AG20443 (cell line): ENCODE measurements at places on chromosomes 11 and 22.

DNA sequence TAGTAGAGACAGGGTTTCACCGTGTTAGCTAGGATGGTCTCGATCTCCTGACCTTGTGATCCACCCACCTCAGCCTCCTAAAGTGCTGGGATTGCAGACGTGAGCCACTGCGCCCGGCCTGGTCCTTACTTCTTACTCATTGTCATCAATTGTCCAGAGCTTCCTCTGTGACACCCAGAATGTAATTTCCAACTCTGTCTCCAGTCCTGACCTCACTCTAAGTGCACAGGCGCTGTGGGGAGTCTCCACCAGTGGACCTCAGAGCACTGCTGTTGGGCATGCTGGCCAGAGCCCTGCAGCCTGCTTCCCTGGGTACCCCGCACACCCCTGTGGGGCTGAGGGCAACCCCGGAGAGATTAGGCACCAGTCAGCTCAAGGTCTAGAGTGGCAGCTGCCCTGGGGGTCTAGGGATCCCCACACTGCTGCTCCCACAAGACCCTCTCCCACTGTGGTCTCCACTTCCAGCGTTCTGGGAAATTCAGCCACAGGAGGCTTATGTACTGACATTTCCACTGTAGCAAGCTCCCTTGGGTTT, 1140.3 kb downstream of the TBC1D22A start:
- no peak for DNase-seq

- no peak for DNase-seq
Observed at GRCh38 chr11:115159207-115159606, 345.0 kb downstream of the CADM1 start.

GRCh38 chr11:44862558-44863101, 88.1 kb downstream of the TP53I11 start:
- no peak for DNase-seq

DNA sequence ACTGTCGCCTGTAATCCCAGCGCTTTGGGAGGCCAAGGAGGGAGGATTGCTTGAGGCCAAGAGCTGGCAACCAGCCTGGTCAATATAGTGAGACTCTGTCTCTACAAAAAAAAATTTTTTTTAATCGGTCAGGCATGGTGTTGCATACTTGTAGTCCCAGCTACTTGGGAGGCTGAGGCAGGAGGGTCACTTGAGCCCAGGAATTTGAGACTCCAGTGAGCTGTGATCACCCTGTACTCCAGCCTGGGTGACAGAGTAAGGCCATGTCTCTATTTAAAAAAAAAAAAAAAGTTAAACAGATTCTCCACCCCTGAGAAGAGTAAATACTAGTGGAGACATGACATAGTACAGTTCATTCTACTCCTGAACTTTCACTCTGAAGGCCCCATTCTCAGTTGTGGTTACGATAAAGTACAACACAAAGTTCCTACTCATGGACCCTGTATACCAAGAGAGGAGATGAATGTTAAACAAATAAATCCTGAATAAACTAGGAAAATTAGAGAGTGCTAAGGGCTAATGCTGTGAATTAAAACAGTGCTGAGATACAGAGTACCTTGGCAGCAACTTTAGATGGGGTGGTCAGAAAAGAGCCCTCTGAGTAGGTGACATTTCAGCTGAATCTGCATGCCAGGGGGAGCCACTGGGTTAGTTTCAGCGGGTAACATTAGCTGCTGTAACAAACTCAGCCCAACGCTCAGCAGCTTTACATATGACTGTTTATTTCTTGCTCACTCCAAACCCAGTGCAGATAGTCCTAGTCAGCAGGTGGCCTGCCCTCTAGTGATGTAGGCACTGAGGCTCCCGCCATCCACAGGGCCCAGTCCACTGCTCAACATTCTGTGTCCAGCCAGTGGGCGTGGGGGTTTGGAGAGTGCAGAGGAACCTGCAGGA, 75.1 kb downstream of the DBX1 start:
- DNase-seq, result no peak

GRCh38 chr22:46803031-46803880, 40.8 kb downstream of the TBC1D22A start:
- peak; percentile 57 for DNase-seq

GRCh38 chr11:4713241-4713640, 8.7 kb downstream of the MMP26 start:
- no peak for DNase-seq

DNA sequence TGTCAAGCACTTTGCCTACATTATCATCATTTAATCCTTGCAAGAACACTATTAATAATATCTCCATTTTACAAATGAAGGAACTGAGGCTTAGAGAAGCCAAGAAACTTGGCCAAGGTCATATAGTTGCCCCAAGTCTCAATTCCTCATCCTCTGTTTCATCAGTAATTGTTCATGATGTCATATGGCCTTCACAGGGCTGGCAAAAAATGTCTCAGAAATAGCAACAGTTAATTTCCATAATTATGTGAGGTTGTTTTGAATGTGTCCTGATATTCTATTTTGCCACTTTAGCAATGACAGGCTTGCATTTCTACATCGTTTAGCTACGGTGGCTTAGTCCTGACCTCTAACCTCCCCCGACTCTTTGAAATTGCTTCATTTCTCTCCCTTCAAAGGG, 20.6 kb upstream of the TRIM44 start:
- no peak for DNase-seq

GRCh38 chr11:10355257-10355661, 50.4 kb downstream of the ADM start:
- peak; percentile 40 for DNase-seq

- no peak for DNase-seq
Observed at GRCh38 chr11:118049771-118050170, 27.1 kb upstream of the TMPRSS4 start.

DNA sequence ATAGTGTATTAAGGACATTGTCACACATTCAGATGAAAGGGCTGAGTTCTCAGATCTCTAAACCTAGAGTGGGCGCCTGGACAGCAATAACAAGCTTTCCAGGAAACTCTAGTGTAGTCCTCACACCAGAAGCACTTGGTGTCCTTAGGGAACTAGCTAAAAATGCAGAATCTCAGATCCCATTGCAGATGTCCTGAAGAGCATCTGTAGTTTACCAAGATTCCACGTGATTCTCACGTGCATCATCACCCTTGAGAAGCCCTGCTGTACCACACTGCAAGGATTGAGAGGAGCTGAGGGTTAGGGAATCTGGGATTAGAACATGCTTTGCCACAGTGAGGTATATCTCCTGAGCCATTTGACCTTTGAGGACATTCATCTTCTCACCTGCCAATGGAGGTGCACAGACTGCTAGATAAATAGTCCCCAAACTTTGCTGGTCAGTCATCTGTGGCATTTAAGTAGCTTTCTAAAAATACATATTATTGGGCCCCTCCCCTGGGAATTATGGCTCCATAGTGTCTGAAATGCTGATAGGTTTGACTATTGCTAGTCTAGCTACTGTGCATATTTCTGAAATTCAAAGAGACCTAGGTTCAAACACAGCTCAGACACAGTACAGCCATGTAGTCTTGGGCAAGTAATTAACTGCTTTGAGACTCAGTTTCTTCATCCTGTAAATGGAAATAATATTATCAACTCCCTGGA, 1068.9 kb downstream of the OPCML start:
- no peak for DNase-seq
